ENCODE measurements at places on chromosomes 6 and 20.

DNA sequence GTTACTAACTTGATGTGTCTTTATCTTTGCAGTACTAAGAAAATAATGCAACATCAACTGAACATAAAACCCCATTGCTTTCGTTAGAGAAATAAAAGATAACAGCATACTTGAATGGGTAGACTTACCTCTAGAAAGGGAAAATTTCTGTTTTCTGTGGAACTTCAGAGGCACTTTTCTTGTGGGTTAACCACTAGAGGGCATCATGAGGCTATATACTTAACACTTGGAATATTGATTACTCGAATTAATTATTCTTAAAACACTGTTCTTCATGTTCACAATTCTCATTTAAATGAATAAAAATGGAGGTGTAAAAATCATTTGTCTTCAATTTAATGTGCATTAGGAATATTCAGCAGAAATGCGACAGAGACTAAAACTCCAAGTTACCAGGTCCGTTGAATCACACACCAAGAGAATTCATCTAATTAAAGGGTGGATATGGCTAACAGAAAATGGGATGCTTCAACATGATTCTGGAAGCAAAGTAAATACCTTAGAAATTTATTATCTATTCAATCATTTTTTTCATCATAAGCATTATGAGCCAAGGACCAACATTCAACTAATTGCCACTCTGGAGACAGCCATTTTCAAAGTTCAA, 330.8 kb upstream of the PREP start:
- DNase-seq = no peak

- DNase-seq = no peak
Measured at GRCh38 chr6:14834851-14835530, 410.9 kb upstream of the JARID2 start.

- DNase-seq = peak; percentile 18
Measured at GRCh38 chr20:41617059-41617901, 897 bp downstream of the CHD6 start.

- DNase-seq = no peak
Measured at GRCh38 chr6:123794190-123794589, 9.5 kb upstream of the NKAIN2 start.

DNA sequence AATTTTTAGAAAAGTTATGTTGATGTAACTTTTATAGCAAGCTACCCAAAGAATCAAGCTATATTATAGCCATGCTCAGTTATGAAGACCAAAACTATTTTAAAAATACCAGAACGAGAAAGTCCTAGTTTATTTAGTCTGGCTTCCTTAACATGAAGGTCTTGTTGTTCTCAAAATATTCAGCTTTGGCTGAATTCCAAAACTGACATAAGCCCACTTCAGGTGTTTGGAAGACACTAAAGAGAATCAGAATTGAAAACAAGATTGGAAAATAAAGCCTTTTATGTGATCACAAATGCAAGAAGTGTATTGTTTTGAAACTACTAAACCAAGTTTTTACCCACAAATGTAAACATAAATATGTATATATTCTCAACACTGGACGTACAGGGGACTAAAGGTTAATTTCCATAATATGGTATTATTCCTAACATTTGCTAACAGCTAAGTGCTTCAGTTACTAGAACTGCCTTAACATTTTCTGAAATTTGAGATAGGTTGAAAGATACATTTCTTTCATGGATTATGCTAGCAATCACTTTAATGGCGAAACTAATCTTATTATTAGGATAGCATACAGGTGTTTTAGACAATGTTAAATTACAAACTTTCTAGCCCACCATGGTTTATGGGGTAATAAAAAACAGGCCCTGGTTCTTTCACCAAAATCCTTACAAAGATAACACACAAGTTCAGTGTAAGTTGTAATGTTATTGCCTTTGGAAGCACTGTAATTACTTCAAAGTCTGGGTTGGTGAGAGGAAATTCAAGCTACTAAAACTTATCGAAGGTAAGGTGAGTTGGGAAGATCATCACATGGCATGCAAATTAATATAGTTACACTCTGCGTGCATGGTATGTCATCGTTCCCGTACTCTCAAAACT, 1.6 kb downstream of the MAP3K5 start:
- DNase-seq = no peak

GRCh38 chr6:46395530-46395929, 95.7 kb downstream of the RCAN2 start:
- DNase-seq = no peak

- DNase-seq = peak; percentile 9
Measured at GRCh38 chr20:61556111-61556510, 304.1 kb downstream of the CDH4 start.

DNA sequence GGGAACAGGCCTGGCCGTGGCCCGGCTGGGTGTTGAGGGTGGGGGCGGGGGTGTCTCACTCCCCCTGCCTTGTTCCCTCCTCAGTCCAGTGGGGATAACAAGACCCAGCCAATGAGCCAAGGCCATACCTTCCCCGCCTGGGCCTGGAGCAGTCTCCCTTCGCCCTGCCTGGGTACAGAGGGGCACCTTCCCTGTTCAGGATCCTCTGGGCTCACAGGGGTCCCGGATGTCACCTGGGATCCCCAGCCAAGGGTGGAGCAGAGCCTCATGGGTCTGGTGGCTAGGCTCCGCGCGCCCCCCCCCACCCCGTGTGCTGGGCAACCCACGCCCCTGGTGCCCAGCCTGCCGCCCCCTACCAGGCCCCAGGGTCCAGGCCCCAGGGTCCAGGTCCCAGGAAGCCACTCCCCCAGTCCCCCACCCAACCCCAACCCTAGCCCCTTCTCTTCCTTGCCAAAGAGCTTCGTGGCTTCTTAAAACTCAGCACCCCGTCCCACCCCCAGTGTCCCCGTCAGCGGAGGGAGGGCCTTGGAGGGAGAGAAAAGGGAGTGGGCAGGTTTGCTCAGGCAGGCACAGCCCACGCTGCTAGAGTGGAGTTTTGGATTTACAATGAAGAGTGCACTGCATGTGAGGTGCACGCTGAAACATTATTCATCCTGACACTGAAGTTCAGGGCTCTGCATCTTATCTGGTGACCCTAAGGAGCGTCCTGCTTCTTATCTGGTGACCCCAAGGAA, 11.8 kb downstream of the HRH3 start:
- DNase-seq = no peak

All from pons (tissue), 1 donor.